ENCODE measurements at places on chromosomes 3 and 15.

- no peak for DNase-seq
These were observed 207.1 kb downstream of the TP63 start for GRCh38 chr3:189838291-189838690.

- DNase-seq, result no peak
These were observed 44.8 kb upstream of the RPL32 start for GRCh38 chr3:12886106-12886679.

- no peak for DNase-seq
These were observed 31.3 kb upstream of the RAB6B start for GRCh38 chr3:133926736-133927539.

GRCh38 chr3:30544812-30545211, 61.6 kb upstream of the TGFBR2 start:
- no peak for DNase-seq

DNA sequence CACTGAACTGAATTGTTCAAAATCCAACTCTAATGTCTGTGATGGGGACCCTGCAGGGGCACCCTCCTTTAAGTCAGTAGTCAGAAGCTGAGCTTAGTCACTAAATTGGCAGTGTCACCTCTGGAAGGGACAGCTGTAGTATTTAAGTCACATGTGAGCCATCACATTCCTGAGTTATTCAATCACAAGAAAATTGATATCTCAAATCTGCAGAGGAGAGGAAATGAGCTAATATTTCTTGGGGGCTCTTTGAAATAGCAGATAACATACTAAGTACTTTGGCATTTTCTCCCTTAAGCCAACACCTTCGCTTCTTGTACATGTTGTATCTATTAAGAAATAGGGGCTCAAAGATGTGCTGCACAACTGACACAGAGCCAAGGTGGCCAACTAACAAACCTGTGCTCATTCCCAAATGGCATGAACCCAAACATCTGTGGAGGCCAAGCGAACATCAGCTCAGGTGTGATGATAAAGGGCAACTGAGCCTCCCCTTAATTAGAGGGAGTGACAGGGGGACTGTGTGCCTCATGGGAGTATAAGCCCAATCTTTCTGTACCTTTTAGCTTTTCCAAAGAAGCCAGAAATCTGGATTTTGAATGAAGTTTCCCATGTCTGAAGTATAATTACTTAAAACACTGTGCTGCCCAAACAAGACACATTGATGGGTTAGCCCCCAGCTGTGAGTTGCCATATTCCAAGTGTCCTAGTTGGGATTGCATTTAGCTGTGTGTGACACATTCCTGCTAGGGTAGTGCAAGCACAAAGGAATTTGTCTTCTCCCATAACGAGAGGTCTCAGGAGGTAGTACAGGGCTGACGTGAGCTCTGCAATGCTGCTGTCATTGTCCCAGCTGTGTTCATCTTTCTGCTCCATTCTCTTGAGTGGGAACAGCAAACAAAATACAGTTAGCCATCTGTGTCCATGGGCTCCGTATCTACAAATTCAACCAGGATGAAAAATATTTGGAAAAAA, 63.3 kb downstream of the ABHD5 start:
- no peak for DNase-seq

GRCh38 chr3:81864272-81864671, 102.8 kb upstream of the GBE1 start:
- DNase-seq, result no peak

DNA sequence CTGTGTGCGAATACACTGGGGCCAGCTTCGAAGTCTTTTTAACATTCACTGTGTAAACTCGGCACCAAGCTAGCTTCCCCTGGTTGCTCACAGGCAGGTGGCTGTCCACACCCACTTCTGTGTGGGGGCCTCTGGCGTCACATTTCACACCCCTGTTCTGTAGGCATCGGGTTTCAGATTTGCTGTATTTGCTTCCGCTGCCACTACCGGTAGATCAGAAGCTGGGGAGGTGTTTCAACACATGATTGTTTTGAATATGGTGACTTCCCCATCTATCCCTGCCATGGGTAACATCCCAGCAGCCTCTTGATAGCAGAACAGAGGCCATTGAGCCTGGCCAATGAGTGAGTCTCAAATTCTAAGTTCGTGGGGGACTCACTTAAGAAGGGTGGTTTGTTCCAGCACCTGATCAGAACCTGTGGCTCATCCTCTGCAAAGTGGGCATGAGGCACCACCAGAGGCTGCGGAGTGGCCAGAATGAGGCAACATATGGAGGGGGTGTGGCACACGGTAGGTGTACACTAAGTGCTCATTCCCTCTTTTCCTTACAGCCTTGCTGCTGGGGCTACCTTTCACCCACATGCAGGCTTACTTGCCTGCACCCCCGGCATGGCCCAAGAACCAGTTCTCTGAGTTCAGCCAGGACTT, 61.5 kb downstream of the IQSEC1 start:
- DNase-seq, result no peak

GRCh38 chr3:62592408-62592807, 219.1 kb upstream of the FEZF2 start:
- no peak for DNase-seq

DNA sequence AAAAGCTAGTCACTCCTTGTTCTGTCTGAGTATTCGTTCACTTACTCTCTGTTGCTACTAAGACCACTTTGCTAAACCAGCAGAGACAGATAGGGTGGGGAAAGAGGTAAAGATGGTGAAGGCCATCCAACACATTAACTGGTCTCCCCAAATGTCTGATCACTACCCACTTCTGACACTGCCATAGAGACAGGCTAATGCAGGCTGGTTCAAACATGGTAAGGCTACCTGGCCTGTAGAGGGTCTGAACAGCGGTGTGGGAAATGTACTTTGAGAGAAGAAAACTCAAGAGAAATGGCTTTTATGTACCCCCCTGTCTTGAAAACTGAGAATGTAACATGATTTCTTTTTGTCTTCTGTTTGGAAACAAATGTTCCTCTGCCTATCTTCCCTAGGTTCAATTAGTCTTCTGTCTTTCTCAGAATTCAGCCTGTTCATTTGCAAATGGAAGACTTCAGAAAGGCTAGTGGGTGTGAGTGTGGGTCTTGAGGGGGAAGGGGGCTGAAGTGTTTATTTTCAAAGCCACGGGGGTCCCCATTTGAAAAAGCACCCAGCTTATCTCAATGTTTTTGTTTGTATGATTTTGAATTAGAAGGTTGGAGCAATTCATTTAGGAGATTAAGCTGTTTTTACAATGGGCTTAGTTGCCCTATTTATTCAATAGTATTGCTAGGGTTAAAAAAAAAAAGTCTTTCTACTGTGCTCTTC, 15.8 kb downstream of the ALDH1A2 start:
- DNase-seq, result no peak

DNA sequence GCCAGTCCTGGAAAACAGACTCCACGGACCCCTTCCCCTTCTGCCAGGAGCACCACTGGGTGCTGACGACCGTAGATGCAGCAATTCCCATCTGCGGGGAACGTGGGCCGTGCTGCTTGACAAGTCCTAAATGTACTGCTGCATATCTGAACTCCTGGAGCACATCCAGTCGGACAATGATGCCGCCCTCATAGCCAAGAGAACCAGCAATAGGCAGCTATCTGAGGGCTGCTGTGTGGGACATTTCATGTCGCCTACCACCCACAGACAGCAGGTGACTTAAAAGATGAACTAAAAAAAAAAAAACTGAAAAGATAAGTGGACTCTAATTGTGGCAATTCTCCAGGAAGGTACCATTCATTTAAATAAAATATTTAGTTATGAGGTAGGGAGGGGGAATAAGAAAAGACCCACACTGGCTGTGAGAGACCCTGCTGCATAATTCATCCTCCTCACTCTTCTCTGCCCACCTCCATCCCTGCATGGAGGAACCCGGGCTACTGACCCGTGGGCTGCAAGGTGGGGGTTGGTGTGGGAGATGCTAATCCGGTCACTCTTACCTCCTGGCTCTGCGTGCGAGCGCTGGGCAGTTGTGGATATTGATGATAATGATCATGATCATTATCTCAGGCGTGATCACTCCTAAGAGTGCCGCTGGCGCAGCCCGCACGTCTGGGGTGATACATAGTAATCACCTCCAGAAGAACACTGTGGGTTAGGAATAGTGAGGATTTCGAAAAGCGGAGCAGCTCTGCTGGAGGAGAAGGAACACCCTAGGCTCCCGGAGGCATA, 28.3 kb downstream of the ALS2CL start:
- DNase-seq, result no peak

- no peak for DNase-seq
These were observed 4.3 kb upstream of the FAM107A start for GRCh38 chr3:58581328-58582091.

GRCh38 chr15:66961407-66961884, 104.0 kb upstream of the SMAD3 start:
- DNase-seq, result no peak

GRCh38 chr15:60895986-60896385, 333.1 kb downstream of the RORA start:
- no peak for DNase-seq

- no peak for DNase-seq
These were observed 18.7 kb downstream of the TNFAIP8L3 start for GRCh38 chr15:51075826-51076523.

DNA sequence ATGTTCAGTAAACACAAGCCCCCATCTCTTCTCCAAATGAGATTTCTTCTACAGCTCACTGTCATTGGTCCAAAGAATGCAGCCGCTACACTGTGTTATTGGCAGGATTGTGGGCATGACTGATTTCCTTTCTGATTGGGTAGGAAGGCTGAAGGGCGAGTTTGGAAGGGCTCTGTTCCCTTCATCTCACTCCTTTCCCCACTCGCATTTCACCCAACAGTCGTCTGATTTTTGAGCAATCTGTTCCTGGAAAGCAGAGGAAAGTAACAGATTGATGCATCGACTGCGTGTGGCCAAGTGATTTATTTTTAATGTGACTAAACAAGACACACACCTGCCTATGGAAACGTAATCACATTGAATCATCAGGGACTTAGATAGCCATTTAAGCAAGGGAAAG, 55.5 kb downstream of the NOX5 start:
- DNase-seq, result no peak

DNA sequence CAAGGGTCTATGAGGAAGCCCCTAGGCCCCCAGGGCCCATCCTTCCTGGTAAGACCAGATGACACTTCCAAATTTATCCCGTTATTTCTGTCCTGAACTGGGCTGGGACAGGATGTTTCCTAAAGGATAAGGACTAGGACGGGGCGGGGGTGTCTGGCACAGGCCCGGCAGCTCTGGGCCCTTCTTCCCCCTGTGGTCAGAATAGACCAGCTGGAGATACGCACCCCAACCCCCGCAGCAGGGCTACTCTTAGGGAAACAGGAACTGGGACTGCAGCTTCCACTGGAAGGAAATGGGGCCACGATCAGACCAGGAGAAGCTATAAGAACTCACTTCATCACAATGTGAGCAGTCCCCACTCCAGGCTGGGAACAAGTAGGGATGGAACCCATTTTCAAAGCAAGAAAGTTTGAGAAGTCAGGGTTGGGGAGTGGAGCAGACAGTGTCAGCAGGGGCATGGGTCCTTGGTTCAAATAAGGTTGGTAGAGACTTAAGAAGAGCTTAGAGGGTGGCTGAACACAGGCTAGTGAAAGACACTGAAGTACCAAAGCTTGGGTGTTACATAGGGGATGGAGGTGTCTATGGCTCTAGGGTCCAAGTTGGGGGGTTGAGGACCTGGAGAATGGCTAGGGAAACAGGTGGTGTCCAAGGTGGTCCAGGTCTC, 1.1 kb downstream of the NCKIPSD start:
- DNase-seq, result no peak

DNA sequence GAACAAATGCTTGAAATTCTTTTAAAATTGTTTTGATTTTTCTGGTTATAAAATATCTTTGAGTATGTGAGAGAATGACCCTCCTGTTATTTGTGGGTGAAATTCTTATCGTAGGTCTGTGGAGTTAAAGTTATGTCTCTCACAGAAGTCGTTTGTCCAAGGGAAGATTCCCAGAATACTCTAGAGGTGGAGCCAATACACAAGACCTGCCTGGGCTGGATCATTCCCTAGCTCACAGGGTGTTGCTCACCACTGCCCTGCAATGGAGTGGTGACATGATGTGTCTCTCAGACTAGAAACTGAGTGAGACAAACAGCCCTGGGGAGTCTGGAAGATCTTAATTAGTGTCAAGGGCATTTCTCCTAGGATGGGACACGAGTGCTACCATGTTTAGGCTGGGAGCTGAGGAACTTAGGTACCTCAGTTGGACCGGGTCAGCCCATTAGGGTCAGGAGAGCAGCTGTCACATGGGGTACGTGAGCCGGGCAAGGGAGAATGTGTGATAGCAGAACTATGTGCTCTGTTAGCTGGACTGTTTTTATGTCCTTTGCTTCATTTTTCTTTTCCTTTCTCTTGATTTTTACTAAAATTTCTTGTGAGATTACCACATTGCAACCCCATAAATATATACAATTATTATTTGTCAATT, 53.6 kb upstream of the MYO5C start:
- DNase-seq, result no peak

- DNase-seq, result no peak
These were observed 74.1 kb upstream of the CHD2 start for GRCh38 chr15:92825985-92826384.

DNA sequence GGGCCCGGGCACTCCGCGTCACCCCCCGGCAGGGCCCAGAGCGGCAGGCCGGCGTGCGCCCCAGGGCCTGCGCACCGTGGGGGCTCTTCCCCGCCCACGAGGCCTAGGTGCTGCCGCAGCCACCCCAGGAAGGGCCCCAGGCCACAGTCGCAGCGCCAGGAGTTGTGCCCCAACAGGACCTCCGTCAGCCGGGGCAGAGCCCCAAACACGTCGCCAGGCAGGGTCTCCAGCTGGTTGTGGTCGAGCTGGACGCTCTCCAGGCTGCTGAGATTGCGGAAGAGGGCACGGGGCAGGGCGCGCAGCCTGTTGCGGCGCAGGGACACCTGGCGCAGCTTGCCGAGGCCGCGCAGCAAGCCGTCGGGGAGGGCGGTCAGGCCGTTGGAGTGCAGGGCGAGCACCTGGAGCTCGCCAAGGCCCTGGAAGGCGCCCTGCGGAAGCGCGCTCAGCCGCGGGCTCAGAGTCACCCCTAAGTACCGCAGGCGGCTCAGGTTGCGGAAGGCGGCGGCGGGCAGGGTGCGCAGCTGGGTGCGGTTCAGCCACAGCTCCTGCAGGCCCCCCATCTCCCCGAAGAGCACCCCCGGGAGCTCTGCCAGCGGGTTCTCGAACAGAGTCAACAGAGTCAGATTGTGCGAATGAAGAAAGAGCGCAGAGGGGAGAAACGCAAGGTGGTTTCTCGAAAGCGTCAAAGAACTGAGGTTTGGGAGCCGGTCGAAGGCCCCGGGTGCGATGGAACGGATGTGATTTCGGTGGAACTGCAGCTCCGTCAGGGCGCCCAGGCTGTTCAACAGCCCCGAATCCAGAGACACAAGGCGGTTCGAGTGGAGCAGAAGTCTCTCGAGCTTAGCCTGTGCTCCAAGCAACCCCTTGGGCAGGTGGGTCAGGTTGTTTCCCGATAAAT, 2.0 kb downstream of the GP5 start:
- no peak for DNase-seq

- DNase-seq, result no peak
These were observed 100.6 kb downstream of the CYP19A1 start for GRCh38 chr15:51237816-51238215.

- DNase-seq, result peak; percentile 60
These were observed at the start of gene ZNF660 for GRCh38 chr3:44584646-44585501. ZNF660 (plus strand) TSS chr3:44584964; CDS start chr3:44594194, 9,230 bp downstream.

- no peak for DNase-seq
These were observed 115.1 kb upstream of the PLXNA1 start for GRCh38 chr3:126867863-126868200.

- DNase-seq, result no peak
These were observed 3.0 kb upstream of the PHGR1 start for GRCh38 chr15:40347559-40348473.

Data from D721Med (cell line).